Body of pancreas (tissue), 4 donors: ENCODE measurements at places on chromosomes 2 and 18.
A peak's percentile ranks its signal among the peaks of the same experiment; 100 is the strongest.

DNA sequence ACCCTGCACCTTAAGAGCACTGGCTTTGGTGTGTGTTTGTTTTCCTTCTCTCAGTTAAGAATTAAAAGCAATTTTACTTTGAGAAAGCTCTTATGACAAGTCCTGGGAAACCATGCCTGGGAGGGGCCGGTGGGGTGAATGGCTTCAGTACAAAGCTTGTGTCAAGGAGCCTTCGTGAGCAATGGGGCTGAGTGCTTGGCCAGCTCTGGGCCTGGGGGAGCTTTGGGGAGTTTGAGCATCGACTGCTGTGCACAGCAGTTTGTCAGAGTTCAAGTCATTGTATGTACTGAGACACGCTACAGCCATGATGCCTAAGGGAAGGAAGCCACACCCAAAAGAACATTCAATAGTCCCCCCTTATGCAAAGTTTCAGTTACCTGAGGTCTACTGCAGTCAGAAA is 75.8 kb downstream of the ARHGEF4 start:
- no peak overlapping the region for H3K27ac ChIP-seq
- peaks cover 4% of the 10 kb centered on the region for H3K4me1 ChIP-seq
- H3K27me3 ChIP-seq, result no peaks in the 10 kb centered on the region
- no peak overlapping the region for H3K4me3 ChIP-seq

- no peaks in the 10 kb centered on the region for H3K36me3 ChIP-seq
- no peaks in the 10 kb centered on the region for H3K4me1 ChIP-seq
- H3K27me3 ChIP-seq, result no peaks in the 10 kb centered on the region
- DNase-seq, result no peak
Measured at GRCh38 chr2:48590017-48590416, 27.6 kb upstream of the GTF2A1L start.

DNA sequence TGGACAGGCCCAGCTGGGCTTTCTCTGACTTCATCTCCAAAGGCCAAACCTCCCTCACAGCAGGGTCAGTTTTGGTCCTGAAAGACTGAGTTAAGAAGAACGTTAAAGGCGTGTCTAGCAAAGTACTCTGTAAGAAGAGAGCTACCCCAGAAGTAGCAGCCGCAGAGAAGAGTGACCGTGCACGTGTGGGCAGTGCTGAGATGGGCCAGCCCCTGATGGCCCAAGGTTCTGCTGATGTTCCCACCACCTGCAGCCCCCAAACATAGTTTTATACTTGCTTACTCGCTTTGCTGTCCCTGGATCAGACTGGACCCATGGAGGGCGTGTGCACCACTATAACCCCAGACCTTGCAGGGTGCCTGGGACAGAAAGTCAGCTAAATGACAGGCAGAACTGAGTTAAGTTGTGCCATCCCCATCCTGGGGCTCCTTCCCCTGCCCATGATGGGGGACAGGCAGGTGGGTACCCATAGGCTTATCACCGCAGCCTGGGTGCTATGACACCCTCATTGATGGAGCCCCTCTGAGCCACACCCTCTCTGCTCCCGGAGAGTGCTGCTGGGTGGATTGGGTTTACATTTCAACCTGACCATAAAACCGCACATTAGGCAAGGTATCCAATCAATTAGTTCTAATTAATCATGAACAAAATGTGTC is 367.3 kb upstream of the HS6ST1 start:
- no peaks in the 10 kb centered on the region for H3K27me3 ChIP-seq
- H3K36me3 ChIP-seq, result no peaks in the 10 kb centered on the region
- H3K4me3 ChIP-seq, result no peak overlapping the region
- no peak overlapping the region for H3K27ac ChIP-seq
- no peak for DNase-seq
- H3K4me1 ChIP-seq, result no peaks in the 10 kb centered on the region

DNA sequence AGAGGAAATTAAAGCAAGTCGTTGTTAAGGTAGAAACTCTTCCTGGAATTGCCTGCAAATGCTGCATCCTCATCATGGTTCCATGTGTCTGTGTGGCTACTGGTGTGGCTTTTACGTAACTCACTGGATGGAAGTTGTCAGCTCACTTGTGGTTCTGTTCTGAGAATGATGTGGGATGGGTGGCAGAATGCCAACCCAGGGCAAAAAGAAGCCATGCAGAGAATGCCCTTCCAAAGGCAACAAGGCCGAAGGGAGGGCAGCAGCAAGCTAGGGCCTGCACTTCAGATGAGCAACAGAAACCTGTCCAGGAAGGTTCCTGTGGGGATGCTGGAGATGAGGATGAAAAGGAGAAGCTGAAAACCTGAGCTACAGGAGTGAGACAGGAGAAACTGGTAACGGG is 10.4 kb upstream of the NAPG start:
- H3K27me3 ChIP-seq, result no peaks in the 10 kb centered on the region
- H3K27ac ChIP-seq, result no peak overlapping the region
- H3K36me3 ChIP-seq, result no peaks in the 10 kb centered on the region

GRCh38 chr2:138012082-138012481 is 47.8 kb downstream of the HNMT start:
- no peak overlapping the region for H3K27ac ChIP-seq
- DNase-seq, result no peak
- H3K27me3 ChIP-seq, result no peaks in the 10 kb centered on the region
- H3K36me3 ChIP-seq, result no peaks in the 10 kb centered on the region

DNA sequence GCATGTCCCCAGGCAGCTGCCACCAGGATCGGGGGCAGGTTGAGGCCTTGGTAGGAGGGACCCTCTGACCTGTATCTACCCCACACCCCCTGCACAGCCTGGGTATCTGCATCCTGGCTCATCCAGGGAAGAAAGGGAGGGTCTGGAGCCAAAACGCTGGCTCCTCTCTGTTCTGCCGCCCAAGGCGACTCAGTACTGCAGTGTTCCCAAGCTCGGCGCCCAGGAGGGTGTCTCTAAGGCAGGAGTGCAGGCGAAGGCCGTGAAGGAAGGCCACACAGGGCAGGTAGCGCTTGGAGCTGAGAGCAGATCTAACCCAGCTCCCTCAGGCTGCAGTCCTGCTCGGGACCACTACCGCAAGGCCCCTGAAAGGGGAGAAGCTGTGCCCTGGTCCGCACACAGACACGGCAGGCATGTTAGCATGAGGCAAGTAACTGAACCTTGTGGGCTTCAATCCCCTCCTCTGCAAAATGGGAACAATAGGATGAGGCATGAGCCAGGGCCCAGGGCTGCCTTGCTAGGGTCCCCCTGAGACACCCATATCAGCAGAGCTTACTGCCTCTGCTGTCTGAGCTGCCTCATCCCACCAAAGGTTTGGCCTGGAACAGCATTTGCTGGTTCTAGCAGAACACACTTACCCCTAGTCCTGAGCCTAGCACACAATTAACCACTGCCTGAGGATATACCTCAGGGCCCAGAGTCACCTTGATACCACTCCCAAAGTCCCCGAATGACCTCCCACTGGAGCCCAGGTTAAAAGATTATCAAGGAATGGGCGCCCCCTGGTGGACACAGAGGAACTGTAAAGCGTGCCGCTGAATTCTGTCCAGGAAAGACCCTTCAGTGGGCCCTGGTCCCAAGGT is 6.5 kb downstream of the PTMA start:
- no peaks in the 10 kb centered on the region for H3K27me3 ChIP-seq
- H3K27ac ChIP-seq, result no peak overlapping the region
- peak; percentile 85 for DNase-seq
- H3K4me1 ChIP-seq, result peaks cover 36% of the 10 kb centered on the region
- H3K36me3 ChIP-seq, result peaks cover 6% of the 10 kb centered on the region
- H3K4me3 ChIP-seq, result no peak overlapping the region

DNA sequence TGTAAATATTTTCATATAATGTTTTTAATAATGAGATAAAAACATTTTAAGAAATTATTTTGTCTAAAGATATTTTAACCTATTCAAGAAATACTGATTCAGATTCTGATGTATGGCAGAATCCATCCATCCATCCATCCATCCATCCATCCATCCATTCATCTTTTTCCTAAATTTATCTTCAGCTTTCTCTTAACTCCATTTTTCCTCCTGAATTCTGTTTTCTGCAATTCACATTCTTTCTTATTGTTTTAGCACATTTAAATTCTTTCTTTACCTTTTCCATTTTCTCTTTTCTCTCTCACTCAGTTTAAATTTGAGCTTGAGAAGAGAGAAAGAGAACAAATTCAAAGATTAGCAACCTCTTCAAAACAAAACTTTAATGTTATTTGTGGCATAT is 3.6 kb downstream of the LRP1B start:
- H3K4me1 ChIP-seq, result peaks cover 24% of the 10 kb centered on the region
- no peak for DNase-seq
- H3K27ac ChIP-seq, result no peak overlapping the region
- no peaks in the 10 kb centered on the region for H3K27me3 ChIP-seq
- H3K36me3 ChIP-seq, result no peaks in the 10 kb centered on the region

- no peaks in the 10 kb centered on the region for H3K27me3 ChIP-seq
- H3K4me3 ChIP-seq, result no peak overlapping the region
- no peaks in the 10 kb centered on the region for H3K4me1 ChIP-seq
- no peak overlapping the region for H3K27ac ChIP-seq
Measured at GRCh38 chr2:25418944-25419677, 77.4 kb upstream of the DNMT3A start.

GRCh38 chr2:30926606-30927005 is 119.4 kb upstream of the CAPN13 start:
- no peaks in the 10 kb centered on the region for H3K4me1 ChIP-seq
- no peaks in the 10 kb centered on the region for H3K36me3 ChIP-seq
- no peak overlapping the region for H3K27ac ChIP-seq
- no peaks in the 10 kb centered on the region for H3K27me3 ChIP-seq
- no peak overlapping the region for H3K4me3 ChIP-seq
- DNase-seq, result no peak

DNA sequence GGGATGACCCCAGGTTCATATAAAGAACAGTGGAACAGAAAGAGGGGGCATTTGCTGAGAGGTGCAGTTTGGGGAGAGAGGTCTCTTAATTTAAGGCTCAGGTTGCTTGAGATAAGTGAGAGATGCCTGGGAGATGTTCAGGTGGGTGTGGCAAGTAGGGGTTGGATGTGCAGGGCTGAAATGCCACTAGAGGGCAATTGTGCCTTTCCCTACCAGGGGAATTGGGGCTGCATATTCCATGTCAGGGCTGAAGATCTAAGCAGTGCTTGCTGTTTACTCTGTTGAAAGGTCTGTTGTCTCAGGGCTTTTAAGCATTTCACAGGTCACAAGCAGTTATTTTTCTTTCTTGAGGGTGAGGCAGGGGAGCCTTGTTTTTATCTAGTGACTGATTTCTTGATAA is 7.8 kb downstream of the CCDC85A start:
- no peaks in the 10 kb centered on the region for H3K4me1 ChIP-seq
- H3K27ac ChIP-seq, result no peak overlapping the region
- H3K27me3 ChIP-seq, result no peaks in the 10 kb centered on the region
- H3K36me3 ChIP-seq, result no peaks in the 10 kb centered on the region
- peak; percentile 27 for DNase-seq
- H3K4me3 ChIP-seq, result no peak overlapping the region

GRCh38 chr18:2412996-2413751 is 158.1 kb downstream of the METTL4 start:
- H3K4me1 ChIP-seq, result no peaks in the 10 kb centered on the region
- no peak overlapping the region for H3K4me3 ChIP-seq
- DNase-seq, result no peak
- H3K27ac ChIP-seq, result no peak overlapping the region
- H3K36me3 ChIP-seq, result no peaks in the 10 kb centered on the region

DNA sequence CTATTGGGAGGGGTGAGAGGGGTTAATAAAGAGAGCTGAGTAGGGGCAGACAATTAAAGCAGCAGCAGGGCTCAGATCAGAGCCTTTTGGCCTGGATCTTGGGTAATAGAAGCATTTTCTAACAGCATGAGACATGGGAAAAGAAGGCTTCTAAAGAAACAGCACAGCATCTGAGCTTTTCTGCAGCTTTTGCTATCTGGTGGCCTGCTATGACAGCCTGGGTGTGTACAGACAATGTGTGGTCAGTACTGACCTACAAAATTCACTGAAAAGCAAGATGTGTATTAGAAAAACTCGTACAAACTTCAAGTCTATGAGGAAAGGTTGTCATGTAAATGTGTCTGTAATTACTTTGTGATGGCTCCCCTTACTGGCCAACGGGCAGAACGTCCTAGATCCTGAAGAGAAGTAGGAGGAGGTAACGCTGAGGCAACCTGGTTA is 95.6 kb downstream of the GALNT3 start:
- no peaks in the 10 kb centered on the region for H3K36me3 ChIP-seq
- no peak overlapping the region for H3K27ac ChIP-seq
- H3K4me3 ChIP-seq, result no peak overlapping the region
- no peaks in the 10 kb centered on the region for H3K4me1 ChIP-seq
- H3K27me3 ChIP-seq, result no peaks in the 10 kb centered on the region

GRCh38 chr2:74001121-74001520 is 16.4 kb downstream of the TET3 start:
- no peaks in the 10 kb centered on the region for H3K36me3 ChIP-seq
- H3K27me3 ChIP-seq, result no peaks in the 10 kb centered on the region
- H3K27ac ChIP-seq, result no peak overlapping the region
- no peak overlapping the region for H3K4me3 ChIP-seq
- DNase-seq, result no peak
- H3K4me1 ChIP-seq, result peaks cover 21% of the 10 kb centered on the region

DNA sequence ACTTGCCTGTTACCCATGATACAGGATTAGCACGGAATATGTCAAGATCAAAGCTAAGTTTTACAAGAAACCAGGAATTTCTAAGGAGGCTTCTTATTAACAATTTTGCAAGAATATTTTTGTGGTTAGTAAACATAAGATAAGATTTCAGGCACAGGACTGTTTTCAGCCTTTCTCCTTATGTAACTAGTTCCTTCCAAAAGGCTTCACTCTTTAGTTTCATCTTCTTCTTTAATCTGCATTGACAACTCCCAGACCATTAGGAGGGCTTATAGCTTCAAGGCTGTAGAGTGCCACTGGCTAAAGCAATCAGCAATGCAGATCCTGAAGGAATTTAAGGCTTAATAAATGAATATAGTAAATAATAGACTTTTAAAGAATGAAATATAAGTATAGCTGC is 29.3 kb downstream of the SLC14A1 start:
- no peak overlapping the region for H3K4me3 ChIP-seq
- peaks cover 12% of the 10 kb centered on the region for H3K4me1 ChIP-seq
- DNase-seq, result no peak
- no peaks in the 10 kb centered on the region for H3K27me3 ChIP-seq
- no peaks in the 10 kb centered on the region for H3K36me3 ChIP-seq
- no peak overlapping the region for H3K27ac ChIP-seq

- DNase-seq, result no peak
- H3K4me3 ChIP-seq, result peak overlapping the region; percentile 81
- peaks cover 42% of the 10 kb centered on the region for H3K4me1 ChIP-seq
- H3K36me3 ChIP-seq, result no peaks in the 10 kb centered on the region
Measured at GRCh38 chr2:119760956-119761275, 1.2 kb downstream of the PTPN4 start.

DNA sequence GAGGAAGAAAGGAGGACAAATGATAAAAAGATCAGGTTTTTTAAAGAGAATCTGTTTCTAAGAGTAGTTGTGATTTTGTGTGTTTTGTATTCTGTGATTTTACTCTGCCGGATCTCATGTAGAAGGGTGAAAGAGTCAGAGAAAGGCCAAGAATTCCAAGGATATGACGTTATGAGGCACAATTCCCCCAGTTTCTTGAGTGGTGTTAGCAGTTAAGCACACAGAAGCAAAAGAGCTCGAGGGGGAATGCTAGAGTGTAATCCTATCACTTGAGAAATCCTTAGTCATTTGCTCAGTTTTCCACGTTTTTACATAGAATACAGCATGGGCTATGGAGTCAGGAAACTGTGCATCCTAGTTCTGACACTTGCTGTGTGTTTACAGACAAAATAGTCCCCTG is 34.8 kb downstream of the METTL4 start:
- no peaks in the 10 kb centered on the region for H3K36me3 ChIP-seq
- no peaks in the 10 kb centered on the region for H3K4me1 ChIP-seq
- no peak for DNase-seq
- no peak overlapping the region for H3K27ac ChIP-seq
- no peaks in the 10 kb centered on the region for H3K27me3 ChIP-seq
- H3K4me3 ChIP-seq, result no peak overlapping the region
